ENCODE measurements at places on chromosomes 2 and 18.

GRCh38 chr18:63731215-63731614 lies 28.5 kb downstream of the SERPINB11 start:
- no peak for DNase-seq

GRCh38 chr2:64525317-64525613 lies 1.1 kb downstream of the AFTPH start:
- DNase-seq, result peak; percentile 43

DNA sequence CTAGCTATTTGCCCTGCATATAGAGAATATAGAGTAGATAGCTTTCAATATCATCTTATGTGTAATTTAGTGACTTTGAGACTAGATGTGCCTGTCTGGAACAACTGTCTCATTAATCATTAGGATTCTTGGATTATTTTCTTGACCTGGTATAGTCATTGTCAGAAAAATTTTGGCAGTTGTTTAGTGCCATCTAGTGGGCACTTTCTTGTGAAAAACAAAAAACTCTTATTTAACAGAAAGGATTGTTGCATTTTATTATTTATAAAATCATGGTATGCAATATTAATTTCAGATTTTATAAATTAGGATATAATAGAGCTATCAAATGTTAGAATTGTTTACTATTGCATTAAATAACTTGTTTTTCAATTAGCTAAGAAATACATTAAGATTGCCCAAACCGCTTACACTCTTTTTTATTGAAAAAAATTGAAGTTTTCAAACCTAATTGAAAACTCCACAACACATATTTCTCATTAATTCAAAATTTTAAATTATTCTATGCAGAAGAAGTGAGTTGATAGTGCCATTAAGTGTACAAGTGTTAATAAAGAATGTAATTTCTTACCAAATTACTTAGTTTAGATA lies 80.3 kb downstream of the DYNAP start:
- no peak for DNase-seq

DNA sequence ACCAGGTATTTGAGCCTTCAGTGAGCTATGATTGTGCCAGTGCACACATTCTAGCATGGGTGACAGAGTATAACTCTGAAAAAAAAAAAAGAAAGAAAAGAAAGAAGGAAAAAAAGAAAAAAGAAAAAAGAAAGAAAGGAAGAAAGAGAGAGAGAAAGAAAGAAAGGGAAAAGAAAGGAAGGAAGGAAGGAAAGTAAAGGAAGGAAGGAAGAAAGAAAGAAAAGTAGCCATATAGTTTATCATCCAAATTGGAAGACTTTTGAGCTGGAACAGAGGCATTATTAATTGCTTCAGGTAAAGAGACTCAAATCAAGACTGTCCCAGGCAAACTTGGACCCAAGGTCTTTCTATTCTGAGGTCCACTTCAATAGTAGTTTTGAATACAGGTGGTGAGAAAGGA lies 32.9 kb upstream of the ZEB2 start:
- no peak for DNase-seq

GRCh38 chr2:212858496-212858895 lies 292.9 kb downstream of the IKZF2 start:
- DNase-seq, result no peak

DNA sequence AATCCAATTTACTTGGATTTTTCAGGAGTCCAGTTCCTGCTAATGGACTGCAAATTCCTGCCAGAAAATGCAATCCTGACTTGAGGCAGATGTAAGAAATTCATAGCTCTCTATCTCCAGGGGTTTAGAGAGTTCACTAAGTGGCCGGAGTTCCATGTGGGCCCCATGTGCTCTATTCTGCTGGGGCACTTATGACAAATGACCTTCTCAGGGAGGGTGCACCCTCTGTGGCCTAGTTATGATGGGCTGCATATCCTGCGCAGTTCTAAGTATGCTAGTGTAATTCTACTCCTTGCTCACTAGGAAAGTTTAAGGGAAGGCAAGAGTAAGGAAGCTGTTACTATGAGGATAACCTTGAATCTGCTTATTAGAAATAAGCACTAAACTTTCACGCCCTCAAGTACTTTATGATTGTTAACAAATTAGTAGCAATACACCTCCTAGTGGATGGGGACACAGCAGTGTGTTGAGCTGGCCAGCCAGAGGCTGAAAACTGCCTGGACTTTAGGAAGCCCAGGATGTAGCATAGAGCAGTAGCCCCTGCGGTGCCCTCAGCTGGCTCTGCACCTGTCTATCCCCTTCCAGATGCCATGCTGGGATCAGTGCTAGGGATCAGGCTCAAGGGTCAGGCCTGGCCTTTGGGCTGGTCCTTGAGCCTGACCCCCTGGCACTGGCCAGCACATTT lies 14.4 kb downstream of the SMYD1 start:
- no peak for DNase-seq

GRCh38 chr2:28976584-28976983 lies 4.5 kb upstream of the TOGARAM2 start:
- no peak for DNase-seq

DNA sequence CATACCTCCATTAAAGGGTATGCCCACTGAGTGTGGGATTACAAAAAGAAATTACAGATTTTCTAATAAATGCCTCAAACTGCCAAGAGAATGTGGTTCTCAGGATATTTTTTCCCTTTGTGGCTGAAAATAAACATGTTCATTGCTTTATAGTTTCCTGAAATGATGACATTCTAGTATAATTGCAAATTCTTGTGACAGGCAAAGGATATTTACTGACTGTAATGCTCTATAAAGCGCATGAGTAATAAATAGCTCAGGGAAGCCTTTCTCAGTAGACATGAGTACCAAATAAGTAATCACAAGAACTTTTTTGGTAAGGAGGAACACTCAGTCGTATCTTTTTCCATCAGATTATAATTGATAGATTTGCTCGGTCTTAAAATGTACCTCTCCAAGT lies 72.3 kb downstream of the FTCDNL1 start:
- no peak for DNase-seq

DNA sequence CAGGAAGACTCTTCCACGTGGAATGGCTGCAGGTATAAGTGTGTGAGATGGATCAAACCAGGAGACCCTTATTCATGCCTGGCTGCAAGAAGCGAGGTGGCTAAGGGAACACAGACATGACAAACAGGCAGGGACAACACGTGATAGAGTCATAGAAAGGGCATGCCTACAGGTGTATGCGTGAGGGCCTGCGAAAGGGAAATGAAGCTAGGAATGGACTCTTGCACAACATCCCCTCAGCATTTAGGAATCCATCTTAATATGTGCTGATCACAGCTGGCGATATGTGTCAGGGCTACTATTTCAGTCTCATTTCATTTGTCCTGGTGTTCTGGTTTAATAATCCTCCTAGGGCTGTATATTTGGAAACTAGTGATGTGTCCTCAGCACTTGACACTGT lies 291.2 kb downstream of the MYT1L start:
- DNase-seq, result no peak

- DNase-seq, result peak; percentile 0
Measured at GRCh38 chr18:34322365-34323289, 97.9 kb upstream of the NOL4 start.

- DNase-seq, result no peak
Measured at GRCh38 chr18:50311650-50312049, 24.2 kb upstream of the CXXC1 start.

- no peak for DNase-seq
Measured at GRCh38 chr2:23211987-23212583, 172.9 kb upstream of the KLHL29 start.

DNA sequence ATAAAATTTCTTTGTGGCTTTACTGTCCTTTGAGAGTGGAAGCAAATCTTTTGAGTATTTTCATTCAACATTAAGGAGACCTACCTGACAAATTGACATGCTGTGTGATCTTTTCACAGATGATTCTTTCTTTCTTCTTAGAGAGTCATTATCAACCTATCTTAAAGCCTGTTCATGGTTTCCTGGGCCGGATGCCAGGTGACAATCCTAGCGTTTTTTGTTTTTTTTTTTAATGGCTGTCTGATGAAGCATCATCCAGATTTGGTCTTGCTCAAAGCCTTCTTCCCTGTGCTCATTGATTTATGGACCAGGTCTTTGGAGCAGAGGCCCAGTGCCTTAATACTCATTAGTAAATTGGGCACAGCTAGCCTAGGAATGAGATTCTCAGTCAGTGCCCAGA lies 9.8 kb upstream of the MGAT5 start:
- DNase-seq, result no peak

All from stimulated activated CD4-positive, alpha-beta T cell treated with anti-CD3 and anti-CD28 coated beads, TNF-alpha, amount 100 ng/mL, for 24 hours (primary cell).